ENCODE measurements at places on chromosomes 16 and 17. TPM values are rescaled to one million over a fixed set of nuclear protein-coding genes. Genes with fewer than 3 reads are reported as not detected.

GRCh38 chr17:80471922-80472321 is 4.5 kb downstream of the NPTX1 start:
- H3K27me3 ChIP-seq: peaks cover 90% of the 10 kb centered on the region
- no peaks in the 10 kb centered on the region for H3K36me3 ChIP-seq
- no peak overlapping the region for H3K4me3 ChIP-seq

GRCh38 chr16:22326369-22326652 is 29.1 kb downstream of the POLR3E start:
- no peak for DNase-seq
- no peaks in the 10 kb centered on the region for H3K27me3 ChIP-seq
- no peaks in the 10 kb centered on the region for H3K4me1 ChIP-seq
- no peak overlapping the region for H3K27ac ChIP-seq
- H3K36me3 ChIP-seq: peaks cover 68% of the 10 kb centered on the region
- no peak overlapping the region for H3K4me3 ChIP-seq

DNA sequence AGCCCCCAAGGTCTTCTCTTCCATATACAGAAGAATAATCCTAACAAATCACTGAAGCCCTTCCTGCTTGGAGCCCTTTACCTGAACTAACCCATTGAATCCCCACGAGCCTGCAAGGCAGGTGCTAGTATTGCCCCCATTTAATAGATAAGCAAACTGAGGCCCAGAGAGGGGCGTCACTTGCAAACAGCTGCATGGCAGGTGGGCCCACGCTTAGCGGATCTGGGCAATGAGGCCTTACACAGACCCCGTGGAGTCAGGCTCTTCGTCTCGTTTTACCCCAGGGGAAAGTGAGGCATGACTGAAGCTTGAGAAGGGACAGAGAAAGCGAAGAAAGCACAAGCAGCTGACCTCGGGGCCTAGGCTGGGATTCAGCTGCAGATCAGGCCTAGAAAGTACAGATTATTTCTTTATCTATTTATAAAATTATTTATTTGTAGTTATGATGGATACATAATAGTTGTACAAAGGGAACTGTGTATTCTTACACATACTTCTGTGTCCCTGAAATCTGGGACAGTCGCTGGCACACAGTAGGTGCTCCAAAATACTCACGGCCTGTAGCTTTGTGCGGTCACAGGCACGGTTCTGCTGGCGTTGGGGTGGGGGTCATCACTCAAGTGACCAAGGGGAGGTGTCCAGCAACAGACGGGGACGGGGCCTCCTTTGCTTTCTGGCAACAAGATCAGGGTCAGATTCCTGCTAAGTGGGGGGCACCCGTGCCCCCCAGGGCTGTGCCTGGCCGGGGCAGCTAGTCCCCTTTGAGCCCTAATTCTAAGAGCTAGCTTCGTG is 223.2 kb upstream of the GSE1 start:
- H3K36me3 ChIP-seq: no peaks in the 10 kb centered on the region
- H3K4me1 ChIP-seq: peaks cover 42% of the 10 kb centered on the region
- H3K27ac ChIP-seq: peak overlapping the region; percentile 23
- H3K27me3 ChIP-seq: no peaks in the 10 kb centered on the region
- no peak for DNase-seq

GRCh38 chr16:25012525-25012991 is 2.6 kb downstream of the ARHGAP17 start:
- peaks cover 22% of the 10 kb centered on the region for H3K4me1 ChIP-seq
- H3K27ac ChIP-seq: peak overlapping the region; percentile 94
- peak overlapping the region; percentile 95 for H3K4me3 ChIP-seq
- peaks cover 6% of the 10 kb centered on the region for H3K36me3 ChIP-seq
- no peaks in the 10 kb centered on the region for H3K27me3 ChIP-seq

DNA sequence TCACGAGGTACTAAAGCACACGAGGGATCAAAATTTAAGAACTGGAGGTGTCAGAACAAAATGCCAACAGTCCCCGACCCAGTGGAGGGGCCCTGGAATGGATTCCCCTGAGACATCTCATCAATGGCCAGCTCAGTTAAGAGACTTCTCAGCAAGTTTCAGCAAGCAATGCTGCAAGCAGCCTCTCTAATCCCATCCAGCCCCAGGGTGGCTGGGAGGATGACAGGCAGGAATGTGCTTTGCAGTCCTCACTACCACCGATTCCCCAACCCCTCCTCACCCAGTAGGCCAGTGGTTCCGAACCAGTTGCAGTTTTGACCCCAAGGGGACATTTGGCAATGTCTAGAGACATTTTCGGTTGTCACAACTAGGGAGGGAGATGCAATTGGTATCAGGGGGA is 8.7 kb downstream of the GPRC5B start:
- DNase-seq: no peak
- no peak overlapping the region for H3K4me3 ChIP-seq
- H3K36me3 ChIP-seq: no peaks in the 10 kb centered on the region
- no peaks in the 10 kb centered on the region for H3K27me3 ChIP-seq
- H3K4me1 ChIP-seq: peaks cover 6% of the 10 kb centered on the region

DNA sequence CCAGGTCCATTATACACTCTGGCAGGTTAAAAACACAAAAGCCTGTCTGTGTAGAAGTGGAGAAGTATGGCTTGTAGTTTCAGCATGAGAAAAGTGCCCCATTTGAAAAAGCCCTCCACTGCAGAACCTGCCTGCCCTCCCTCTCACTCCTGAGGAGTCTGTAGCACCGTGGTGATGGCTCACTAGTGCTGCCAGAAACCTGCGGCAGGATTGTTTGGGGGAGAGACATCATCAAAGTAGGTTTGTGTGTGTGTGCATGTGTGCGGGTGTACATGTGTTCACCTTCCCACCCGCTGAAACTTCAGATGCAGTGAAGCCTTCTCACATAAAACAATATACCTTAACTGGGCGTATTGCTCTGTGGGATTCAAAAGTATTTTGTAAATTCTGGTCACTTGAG is 26.9 kb downstream of the NDEL1 start:
- H3K4me3 ChIP-seq: no peak overlapping the region
- H3K36me3 ChIP-seq: peaks cover 70% of the 10 kb centered on the region
- peaks cover 14% of the 10 kb centered on the region for H3K4me1 ChIP-seq
- DNase-seq: no peak
- no peaks in the 10 kb centered on the region for H3K27me3 ChIP-seq

GRCh38 chr17:50507871-50508572 is at the start of gene MYCBPAP:
Gene MYCBPAP (plus strand): TSS chr17:50508439. CDS start chr17:50508675, 236 bp downstream.
- peaks cover 6% of the 10 kb centered on the region for H3K36me3 ChIP-seq
- H3K27me3 ChIP-seq: no peaks in the 10 kb centered on the region
- peaks cover 24% of the 10 kb centered on the region for H3K4me1 ChIP-seq

Gene BEAN1
- 2.7 TPM for total RNA-seq

Gene TNS4
- total RNA-seq: 522 TPM

Data from MCF 10A (cell line).